Activated T-cell treated with anti-CD3 and anti-CD28 coated beads, Interleukin-2, amount 50 U/mL, for 4 hours (primary cell): ENCODE measurements at places on chromosomes 2 and 18.

DNA sequence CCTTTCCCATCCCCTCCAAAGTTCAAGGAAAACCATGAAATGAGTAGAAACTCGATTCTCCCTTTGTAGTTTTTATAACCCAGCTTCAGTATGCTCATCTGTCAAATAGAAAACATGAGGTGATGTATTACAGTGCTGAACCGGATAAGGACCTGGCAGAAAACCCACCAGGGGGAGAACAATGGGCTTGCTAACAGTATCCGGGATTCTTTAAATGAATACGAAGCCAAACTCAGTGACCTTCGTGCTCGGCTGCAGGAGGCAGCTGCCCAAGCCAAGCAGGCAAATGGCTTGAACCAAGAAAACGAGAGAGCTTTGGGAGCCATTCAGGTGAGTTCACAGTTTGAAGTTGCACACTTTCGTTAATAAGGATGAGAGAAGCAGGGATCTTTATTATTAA, 113.6 kb upstream of the TTC39C start:
- no peak for DNase-seq

DNA sequence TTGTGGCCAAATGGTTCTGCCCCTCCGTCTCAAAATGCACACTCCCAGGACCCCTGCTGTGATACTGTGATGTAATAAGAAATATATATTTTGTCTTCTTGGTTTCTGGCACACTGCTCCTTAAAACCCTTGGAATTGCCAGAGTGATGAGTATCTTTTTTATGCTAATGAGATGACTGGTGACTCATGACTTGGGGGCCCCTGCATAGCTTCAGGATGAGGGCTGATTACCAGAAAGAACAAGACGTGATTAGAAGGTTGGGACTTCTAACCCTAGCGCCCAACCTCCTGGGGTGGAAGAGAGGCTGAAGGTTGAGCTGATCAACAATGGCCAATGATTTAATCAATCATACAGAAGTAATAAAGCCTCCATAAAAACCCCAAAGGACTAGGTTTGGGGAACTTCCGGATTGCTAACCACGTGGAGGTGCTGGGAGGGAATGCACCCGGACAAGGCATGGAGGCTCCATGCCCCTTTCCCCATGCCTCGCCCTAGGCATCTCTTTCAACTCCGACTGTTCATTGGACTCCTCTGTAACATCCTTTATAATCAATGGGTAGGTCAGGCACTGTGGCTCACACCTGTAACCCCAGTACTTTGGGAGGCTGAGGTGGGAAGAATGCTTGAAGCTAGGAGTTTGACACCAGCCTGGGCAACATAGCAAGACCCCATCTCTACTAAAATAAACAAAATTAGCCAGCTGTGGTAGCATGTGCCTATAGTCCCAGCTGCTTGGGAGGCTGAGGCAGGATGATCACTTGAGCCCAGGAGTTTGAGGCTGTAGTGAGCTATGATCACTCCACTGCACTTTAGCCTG, 89.1 kb downstream of the HS1BP3 start:
- no peak for DNase-seq

DNA sequence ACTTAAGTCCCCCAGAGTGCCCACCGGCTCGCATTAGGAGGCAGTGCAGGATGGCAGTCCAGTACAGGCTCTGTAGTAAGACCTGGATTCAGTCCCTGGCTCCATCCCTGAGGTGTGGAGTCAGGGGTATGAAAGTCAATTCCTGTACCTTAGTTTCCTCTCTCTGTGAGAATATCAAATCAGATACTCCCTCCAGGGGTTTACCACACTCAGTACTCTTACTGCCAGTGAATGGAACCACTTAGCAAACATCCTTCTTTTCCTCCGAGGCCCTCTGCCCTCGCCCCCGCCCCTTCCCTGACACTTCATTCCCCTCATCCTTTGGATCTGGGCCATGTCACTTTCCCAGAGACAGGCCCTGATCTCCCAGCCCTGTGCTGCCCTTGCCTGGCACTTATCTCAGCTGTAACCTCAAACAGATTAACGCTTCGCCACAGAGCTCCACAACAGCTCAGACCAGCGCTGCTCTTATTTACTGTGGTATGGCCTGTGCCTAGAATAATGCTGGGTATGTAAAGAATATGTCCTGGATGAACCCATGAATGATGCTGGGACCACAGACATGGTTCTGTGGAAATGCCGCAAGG, 159.0 kb upstream of the TMEM200C start:
- no peak for DNase-seq

GRCh38 chr2:119939915-119940314, 73.0 kb upstream of the EPB41L5 start:
- DNase-seq, result no peak

GRCh38 chr18:74597034-74597661, 522 bp upstream of the ZNF407 start:
- peak; percentile 61 for DNase-seq

DNA sequence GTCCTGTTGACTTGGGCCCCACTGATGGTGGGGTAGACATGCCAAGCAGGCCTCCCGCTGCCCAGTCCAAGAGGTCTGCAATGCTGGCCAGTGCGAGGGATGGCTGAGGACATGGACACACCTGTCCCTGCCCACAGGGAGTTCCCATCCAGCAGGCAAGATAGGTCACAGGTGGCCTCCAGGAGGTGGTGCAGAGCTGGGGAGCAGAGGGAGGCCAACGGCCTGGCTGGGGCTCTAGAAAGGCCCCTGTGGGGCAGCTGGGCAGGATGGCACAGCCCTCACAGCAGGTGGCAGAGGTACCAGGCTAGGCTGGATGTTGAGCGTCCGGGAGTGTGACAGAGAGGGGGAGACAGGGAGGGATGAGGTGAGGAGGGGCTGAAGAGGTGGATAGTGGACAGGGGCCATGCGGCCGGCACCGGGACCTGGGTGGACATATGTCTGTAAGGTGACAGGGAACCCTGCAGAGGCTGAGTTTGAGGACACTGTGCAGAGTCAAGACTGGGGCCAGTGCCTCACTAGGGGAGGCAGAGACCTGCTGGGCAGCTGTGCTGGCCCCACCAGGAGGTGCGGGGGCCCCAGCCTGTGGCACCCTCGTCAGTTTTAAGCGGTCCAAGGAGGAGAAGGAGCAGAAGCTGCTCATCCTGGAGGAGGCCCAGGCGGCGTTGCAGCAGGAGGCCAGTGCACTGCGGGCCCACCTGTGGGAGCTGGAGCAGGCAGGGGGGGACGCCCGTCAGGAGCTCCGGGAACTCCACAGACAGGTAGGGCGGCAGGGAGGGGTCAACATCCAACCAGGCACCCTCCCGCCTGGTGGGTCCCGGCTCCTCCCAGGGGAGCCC, 34.3 kb upstream of the SNED1 start:
- DNase-seq, result no peak

GRCh38 chr2:116467243-116467642, 1347.2 kb upstream of the DDX18 start:
- no peak for DNase-seq

GRCh38 chr18:34128436-34128835, 96.3 kb downstream of the NOL4 start:
- no peak for DNase-seq

- no peak for DNase-seq
Measured at GRCh38 chr2:191304939-191305875, 60.0 kb downstream of the MYO1B start.

GRCh38 chr2:100747551-100747950, 72.4 kb upstream of the NPAS2 start:
- DNase-seq, result no peak

DNA sequence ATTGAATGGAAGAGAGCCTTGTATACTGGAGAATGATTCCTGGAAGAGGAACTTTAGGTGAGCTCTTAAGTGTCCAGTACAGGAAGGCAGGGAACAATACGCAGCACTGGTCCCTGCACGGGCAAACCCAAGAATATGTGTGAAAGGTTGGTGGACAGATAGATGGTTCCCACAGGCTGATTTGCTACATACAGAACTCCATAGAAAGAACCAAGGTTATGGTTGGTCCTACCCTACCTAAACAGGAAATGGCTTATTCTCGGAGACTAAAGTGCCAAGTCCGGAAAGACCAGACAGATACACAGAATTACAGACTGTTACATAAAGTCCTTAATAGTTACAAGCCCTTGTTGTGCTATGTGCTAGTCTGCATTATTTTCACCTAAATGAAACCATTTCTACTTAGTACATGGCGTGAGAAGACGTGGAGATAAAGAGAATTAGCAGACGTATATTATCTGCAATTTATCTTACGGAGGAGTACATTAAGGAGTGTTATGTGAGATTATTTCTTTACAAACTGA, 1.2 kb downstream of the REV1 start:
- DNase-seq, result no peak

DNA sequence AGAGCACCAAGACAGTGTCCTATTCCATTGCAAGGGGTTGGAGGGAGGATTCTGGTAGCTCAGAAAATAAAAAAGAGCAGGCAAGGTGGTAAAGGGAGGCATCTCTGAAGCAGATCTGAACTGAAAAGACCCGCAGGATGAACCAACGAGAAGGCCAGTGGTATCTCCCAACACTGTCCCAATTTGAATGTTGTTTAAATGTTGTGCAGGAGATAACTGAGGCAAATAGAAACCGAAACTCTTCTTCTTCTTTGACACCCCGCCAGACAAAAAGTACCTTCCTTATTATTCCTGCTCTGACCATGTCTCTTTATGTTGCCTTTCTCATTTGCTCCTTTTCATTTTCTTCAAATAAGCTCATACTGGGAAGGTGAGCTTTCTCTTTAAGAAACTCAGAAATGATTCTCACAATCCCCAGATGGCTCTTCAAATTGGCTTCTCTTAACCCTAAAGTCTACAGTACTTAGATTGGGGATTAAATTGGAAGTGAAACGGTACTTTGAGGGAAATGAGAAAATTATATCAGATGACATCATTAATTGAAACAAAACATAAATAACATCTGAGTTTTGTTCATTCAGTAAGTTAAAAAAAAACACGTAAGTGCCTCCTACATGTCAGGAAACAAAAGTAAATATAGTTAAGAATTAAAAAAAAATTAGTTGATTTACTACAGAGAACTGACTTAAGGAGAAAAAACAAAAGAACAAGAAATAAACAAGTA, 143.6 kb downstream of the WDPCP start:
- DNase-seq, result no peak

- DNase-seq, result no peak
Measured at GRCh38 chr2:119184512-119184911, 26.0 kb upstream of the C1QL2 start.

DNA sequence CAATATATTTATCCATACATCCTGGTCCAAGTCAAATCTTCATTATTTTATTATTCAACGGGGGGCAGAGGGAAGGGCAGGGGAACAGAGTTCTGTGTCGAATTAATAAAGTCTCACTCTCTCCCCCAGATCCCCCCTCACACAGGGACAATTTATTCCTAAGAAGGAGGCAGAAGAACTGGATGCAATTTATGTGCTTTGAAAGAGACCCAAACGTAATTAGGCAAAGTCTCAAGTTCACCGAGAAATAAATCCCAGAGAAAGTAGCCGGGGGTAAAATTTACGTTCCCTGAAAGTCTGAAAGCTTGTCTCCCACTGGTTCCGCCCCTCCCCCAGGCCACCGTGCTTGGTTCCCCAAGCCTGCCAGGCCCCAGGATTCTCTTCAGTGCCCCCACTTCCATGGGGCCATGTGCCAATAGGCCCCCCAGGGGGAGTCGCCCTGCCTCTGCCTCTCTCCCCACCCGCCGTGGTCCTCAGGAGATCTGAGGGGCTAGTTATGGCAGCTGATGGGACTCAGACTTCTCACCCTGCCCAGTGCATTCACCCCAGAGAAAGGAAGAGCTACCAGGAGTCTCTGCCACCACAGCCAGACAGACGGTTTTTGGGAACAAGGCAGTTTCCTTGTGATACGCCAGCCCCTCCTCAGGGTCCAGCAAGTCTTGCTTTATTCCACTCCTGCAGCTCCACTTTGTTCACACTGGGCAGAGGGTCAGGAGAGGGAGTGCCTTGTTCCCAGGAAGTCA, 215.5 kb downstream of the CYP26B1 start:
- DNase-seq, result no peak

DNA sequence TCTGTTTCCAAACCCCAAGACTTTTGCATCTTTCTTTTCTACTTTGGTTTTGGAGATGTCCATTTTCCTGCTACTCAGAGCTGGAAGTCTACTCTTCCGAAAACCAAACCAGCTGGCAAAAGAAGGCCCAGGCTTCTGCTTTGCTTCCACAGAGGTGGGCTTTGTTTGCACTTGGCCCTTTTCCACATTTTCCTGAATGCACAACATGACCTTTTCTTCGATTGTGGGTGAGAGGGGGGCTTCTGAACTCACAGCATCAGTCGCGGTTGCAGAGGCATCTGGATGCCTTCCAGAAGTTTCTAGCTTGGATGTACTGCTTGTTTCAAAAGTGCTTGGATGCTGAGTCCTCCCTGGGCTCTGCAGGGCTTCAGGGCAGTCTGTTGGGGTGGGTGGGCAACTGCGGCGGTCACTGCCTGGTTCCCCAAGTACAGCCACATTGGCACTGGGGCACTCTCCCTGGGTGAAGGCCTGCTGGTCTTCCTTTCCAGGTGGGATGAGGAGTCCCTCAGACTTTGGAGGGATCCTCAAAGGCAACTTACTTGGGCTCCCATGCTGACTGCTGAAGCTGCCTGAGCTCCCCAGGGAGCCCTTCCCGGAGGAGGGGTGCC, 112.3 kb upstream of the LYPD1 start:
- no peak for DNase-seq

- DNase-seq, result no peak
Measured at GRCh38 chr2:200909958-200910357, 20.8 kb downstream of the NIF3L1 start.

GRCh38 chr2:121075006-121075551, 209.9 kb downstream of the TFCP2L1 start:
- no peak for DNase-seq

DNA sequence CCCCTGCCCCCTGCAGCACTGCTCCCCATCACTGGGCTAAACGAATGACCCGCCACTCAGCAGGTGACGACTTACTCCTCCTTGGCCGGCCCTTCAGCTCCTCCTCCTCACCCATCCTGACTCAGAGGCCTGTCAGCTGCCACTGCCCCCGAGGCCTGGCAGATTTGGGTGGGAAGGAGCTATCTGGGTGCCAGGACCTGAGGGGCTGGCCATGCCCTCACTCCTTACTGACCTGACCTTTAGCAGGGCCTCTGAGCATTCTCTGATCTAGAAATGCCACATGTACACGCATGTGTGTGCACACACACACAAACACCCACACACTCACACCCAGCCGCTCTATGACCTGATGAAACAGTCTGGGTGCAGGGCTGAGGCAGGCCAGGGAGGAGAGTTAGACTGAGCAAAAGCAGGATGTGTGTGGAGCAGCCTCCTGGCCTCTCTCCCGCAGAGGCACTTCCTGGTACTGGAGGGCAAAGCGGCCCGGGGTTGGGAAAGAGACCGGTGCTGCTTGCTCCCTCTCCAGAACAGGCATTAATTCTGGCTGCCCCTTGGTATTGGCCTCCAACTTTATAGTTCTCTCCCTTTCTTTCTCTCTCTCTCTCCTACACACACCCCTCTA, 68.0 kb downstream of the ZFP36L2 start:
- DNase-seq, result peak; percentile 42

GRCh38 chr2:32671885-32672533, 44.2 kb downstream of the TTC27 start:
- DNase-seq, result no peak

- no peak for DNase-seq
Measured at GRCh38 chr18:50313031-50313607, 25.6 kb upstream of the CXXC1 start.

GRCh38 chr2:106105151-106105922, 88.8 kb downstream of the UXS1 start:
- no peak for DNase-seq
